A549 treated with CORT108297 at 1 μM for 4 hours (cell line): ENCODE measurements at places on chromosomes 7 and 10. TPM values are rescaled to one million over a fixed set of nuclear protein-coding genes. Genes with fewer than 3 reads are reported as not detected.

Gene OR6B1
- total RNA-seq = not detected in 5 replicates

Gene TMEM26
- total RNA-seq = 0.01 to 0.18 TPM (median 0.07 TPM) in 5 replicates

Gene HYAL4
- total RNA-seq = not detected in 5 replicates

Gene CRHR2
- total RNA-seq = not detected in 5 replicates

Gene CASP7
- 29.6 to 42.0 TPM (median 31.8 TPM) in 5 replicates for total RNA-seq

Gene MDH2
- 333 to 418 TPM (median 378 TPM) in 5 replicates for total RNA-seq
